ENCODE measurements at places on chromosomes 7 and 10.

- no peak for DNase-seq
These were observed 51.6 kb downstream of the HIBADH start for GRCh38 chr7:27611059-27611458.

DNA sequence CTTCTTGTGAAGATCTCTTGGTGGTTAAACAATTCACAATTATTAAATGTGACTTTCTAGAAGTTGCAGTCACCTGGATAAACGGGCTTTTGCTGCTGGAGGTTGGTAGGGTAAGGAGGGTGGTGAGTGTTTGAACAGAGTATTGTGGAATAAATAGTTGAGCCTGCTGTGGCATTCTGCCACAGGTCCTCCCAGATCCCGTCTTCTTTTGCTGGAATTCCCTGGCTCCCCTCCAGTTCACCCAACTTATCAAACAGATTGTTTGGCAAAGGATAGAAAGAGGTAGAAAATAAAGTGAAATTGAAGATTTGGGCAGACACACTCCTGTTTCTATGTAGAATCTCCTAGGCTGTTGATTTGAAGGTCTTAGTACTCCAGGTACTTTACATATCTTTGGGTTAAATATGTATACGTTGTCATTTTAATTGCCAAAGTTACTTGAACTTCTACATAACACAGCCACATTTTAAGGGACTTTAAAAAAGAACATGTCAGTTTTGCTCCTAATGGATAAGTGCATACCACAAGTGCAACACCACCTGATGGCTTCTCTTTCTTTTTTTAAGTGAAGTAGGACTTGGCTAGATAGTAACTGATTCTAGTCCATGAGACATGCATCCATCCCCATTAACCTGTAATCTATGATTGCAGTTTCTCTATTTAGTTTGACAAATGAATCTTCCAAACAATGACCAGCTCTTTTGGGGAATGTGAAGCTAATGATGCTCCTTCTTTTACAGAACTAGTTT lies 83.0 kb downstream of the ARL4A start:
- no peak for DNase-seq

DNA sequence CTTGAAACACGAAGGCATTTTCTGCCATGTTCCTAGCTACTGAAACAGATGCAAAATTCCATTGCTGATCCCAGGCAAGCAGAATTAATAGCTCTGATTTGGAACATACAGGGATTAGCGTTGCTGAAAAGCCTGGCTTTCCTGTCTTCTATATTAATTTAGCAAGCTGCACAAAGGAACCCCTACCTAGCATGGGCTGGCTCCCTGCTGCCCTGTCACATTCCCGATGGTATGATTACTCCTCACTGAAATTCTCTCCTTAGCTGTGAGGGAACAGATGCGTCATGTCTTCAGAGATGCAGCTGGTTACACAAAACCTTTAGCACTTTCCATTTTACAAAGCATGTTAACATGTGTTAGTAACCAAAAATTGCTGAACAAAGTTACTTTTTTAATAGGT lies 878.9 kb downstream of the TYW1 start:
- DNase-seq = no peak

GRCh38 chr10:51709324-51709972 lies 10.1 kb upstream of the CSTF2T start:
- DNase-seq = no peak

GRCh38 chr7:51455948-51456347 lies 139.3 kb upstream of the COBL start:
- DNase-seq = no peak

DNA sequence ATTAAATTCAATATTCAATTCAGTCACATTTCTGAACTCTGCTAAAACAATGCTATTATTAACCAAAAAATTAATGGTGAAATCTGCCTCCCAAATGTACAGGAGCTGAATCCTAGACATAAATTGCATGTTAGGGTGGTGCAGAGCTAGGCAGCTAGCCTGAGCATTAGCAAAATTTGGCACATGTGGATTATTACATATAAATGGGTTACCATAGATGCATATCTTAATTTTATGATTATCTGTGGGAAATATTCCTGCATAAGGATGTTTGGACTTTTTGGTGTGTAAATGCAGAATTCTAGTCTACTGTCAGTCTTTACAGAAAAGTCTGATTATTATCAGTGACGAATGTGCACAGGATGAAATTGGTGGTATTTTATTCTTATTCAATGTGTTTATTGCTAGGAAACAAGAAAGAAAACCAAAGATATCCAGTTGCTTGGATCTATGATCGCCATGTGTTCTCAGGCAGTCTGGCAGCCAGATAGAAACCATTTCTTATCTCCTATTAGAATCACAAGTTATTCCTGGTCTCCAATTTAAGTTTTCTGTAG lies 150.7 kb downstream of the POU6F2 start:
- no peak for DNase-seq

DNA sequence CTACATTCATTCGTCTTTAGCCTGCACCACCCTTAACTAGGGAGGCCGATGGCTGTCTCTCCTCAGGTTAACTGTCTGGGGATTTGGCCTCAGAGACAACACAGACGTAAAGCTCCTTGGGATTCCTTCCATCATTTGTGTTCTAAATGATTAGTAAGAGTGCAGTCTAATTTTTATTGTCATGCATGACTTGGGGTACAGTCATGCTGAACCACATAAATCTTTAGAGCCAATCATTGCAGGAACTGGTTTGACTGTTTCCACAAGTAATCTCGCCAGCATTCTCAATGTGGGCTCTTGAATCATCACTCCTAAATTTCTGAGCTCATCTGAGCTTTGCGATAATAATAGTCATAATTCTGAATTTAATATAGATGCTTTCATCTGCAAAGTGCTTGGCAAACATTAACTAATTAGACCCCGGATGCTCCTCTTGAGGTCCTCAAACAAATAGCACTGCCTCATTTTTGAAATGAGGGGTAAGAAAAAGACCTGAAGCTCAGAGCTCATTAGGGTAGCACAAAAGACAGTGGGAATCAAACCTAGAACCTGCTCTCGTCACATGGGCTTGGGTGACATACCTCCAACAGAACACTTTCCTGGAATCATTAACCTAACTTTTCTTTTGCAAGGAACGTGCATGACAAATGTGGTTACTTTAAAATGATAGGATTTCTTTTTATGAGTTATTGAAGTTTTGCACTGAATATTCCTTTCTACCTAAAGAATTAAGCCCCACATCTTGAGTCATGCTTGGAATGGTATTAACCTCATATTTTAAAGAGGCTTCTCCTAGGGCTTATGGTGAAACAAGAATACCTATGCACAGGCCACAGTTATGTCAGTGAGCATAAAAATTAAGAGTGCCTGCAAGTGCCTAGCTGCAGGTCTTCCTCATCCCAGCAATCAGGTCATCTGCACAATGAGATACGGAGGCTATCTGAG lies 118.9 kb upstream of the NRP1 start:
- DNase-seq = no peak
